ENCODE measurements at places on chromosomes 11 and 22.

DNA sequence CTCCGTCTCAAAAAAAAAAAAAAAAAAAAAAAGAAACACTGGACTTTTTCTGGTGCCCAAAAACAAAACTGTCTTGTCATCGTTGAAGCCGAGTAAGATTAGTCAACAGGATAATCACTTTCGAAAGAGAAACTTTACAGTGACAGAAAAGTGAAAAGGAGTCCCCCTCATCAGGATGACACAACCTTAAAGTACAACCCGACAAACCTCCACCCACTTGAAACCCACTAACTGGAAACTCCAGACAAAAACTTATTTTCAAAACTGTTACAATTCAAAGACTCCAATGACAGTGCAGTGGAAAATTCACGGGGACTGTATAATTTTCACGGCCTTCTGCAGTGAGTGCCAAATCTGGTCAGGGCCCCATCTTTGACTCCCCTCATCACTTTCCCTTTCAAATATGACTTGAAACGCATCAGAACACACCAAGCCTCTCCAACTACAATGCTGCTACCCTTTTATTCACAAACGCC is 1.3 kb downstream of the DENND5A start:
- DNase-seq: no peak

DNA sequence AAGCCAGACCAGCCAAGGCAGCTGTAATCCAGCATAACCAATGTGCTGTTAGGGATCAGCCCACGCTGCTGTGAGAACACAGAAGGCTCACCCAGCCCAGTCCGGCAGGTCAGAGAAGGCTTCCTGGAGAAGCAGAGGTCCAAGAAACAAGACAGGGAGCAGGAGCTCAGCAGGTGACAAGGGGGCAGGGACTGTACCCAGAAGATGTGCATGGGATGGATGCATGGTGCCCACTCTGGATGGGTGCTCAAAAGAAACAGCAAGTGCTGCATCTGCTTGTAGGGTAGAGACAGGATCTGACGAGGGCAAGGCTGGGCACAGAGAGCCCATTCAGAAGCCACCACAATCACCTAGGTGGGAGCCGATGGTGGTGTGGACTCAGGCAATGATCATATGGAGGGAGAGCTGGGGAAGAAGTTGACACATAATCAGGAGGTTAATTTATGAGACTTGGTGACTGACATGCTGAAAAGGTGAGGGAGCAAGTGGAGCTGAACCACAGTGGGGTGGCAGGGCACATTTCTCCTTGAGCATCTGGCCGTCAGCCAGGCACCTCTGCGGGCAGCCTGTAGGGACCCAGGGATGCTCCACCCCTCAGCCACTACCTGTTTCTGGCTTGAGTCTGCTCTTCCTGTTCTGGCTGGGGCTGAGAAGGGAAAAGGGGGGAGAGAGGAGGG is 102.3 kb upstream of the DRD2 start:
- no peak for DNase-seq

DNA sequence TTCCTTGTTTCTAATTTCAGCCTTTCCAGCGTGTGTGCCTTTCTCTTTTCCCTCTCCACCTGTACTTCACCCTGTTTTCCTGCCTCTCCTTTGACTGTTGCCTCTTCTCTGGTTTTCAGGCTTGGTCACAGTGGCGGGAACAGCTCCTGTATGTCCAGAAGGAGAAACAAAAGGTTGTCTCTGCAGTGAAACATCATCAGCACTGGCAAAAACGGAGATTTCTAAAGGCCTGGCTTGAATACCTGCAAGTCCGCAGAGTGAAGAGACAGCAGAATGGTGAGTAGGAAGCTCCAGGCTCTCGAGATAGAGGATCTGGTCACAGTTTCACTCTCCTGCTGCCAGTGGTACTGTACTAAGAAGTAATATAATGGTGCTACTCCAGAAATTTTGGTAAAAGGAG is 76.6 kb downstream of the SFI1 start:
- DNase-seq: no peak

DNA sequence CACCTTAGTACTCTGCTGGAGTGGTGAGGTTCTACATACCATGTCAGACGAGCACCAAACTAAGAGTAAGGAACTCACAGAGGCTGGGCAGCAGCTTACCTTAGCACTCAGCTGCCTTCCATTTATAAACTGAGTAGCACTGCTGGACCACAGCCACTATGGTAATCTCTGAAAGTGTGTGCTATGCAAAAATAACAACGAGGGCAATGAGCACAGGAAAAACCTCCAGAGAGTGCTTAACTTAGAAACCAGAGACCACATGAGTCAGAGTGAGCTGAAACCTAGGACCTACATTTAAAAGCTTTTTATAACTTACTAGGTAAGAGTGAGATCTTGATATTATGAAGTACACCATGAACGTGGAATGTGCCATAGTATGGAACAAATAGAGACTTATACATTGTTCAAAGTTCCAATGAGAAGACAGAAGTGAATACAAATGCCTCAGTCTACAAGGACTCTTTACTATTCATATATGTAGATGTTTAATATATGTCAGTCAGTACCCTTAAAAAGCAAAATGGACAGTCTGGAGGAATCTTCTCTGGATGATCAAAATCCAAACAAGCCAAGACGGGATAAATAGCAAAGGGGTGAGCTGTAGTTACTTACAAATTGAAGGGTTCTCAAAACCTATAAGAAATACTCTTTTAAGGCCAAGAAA is 17.2 kb upstream of the CD59 start:
- no peak for DNase-seq

DNA sequence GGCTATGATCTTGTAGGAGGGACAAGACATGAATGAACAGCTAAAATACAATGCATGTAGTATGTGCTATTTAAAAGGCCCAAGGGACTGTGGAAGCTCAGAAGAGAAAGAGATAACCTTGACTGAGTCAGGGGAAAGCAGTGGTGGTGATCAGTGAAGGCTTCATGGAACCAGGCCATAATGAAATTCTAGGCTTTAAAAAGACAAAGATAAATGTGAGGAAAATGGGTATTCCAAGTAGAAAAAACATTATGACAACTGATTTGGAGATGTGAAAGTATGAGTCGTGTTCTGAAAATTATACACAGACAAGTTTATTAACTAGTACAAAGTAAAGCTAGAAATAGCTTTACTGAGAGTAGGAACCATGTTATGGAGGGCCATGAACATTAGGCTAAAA is 189.8 kb downstream of the SOX6 start:
- DNase-seq: no peak

DNA sequence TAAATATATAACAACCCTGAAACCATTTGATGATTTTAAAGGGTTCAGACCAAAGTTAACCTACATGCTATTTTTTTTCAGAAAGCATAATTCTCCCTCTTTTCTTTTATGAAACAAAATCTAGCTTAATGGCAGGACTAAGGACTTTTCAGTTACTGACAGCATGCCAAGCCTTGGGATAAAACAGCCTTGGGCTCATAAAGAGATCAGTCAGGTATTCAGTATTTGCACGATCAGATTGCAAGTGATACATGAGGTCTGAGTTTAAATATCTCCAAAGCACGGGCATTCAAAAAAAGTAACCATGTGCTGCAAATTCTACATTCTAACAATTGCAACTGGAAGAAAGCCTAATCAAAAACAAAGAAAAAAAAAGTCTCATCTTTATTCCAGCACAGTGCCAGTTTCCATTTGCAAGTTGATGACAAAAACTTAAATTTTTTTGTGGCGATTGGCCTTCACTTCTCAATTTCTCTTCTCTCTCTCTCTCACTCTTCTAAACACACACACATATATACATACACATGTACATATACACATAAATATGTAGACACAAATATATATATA is 60.1 kb downstream of the CTSC start:
- no peak for DNase-seq

GRCh38 chr11:120338107-120338933 is 2.1 kb downstream of the ARHGEF12 start:
- no peak for DNase-seq

DNA sequence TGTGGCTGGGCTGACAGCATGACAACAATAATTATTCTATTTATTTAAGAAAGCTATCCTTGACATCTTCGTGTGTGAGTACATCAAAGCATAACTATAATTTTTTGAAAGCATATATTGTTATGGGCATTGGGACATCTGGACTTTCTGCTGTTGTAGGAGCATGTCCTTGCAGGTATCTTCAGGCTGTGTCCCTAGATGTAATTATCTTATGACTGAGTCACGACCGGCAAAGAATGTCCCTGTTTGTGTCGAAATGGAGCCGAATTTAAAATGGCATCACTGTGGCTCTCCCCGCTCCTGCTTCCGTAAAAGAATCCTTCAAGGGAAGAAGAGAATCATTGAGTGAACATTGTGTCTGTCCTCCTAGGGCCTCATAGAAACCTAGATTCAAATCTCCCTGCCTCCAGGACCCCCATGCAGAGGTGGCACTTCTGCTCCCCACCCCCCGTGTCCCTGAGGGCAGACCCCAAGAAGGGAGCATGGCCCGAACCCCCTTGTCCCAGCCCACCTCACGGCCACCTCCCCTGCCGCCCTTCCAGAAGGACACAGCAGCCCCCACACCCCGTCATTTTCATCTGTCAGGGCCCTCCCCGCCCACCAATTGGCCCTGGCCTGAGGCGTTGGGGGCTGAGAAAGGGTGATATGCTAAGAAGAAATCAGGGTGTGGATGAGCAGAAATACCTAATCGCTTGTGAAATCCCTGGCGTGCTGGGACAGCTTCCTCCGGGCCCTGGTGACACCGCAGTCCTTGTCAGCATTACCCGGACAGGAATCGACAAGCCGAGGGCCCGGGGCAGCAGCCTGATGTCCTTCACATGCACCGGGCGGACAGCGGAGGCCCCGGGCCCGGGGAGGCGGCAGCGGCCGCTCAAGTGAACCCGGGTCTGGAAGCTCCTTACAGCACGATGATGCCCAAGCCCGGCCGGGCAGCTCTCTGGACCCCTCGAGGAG is 48.6 kb upstream of the SLC22A12 start:
- DNase-seq: no peak

DNA sequence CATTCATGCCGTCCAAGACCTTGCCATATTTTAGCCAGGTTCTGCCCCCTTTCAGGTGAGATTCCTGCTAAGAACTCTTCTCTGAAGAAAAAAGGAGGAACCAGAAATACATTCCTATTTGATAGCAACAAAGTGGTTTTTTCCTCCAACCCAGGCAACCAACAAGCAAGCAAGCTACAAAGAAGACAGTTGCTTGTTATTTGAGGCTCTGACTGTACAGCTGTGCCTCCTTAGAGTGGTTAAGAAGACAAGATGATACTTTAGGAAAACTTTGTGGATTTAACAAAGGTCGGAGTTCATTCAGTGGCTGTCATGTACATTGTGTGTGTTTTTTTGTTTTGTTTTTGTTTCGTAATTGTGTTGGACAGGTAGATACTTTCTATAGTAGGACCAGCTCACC is 21.7 kb downstream of the TEAD1 start:
- DNase-seq: no peak

- DNase-seq: no peak
Measured at GRCh38 chr11:32385998-32386397, 49.3 kb downstream of the WT1 start.

GRCh38 chr11:70485326-70486025 is 87.1 kb downstream of the CTTN start:
- DNase-seq: no peak

GRCh38 chr11:8733852-8734251 is 51.3 kb downstream of the RPL27A start:
- DNase-seq: no peak

DNA sequence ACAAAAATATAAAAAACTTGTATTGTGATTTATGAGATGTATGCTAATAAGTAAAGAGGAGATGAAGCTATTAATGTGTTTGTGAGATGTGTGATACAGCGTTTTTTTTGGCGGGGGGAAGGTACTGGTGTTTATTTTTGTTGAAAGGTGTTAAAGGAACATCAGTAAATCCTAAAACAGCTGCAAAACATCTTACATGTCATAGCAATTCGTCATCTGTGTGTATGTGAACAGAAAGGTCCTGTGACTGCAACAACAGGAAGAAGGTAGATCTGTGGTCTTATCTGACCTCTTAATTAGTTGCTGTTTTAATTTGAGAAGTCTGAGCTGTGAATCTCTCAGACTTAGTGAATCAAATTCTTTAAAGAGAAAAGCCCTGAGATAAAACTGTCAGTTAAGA is 1041.1 kb downstream of the JRKL start:
- no peak for DNase-seq

- no peak for DNase-seq
Measured at GRCh38 chr11:129319201-129319600, 56.4 kb upstream of the BARX2 start.

- no peak for DNase-seq
Measured at GRCh38 chr11:12642040-12642439, 32.2 kb upstream of the TEAD1 start.

DNA sequence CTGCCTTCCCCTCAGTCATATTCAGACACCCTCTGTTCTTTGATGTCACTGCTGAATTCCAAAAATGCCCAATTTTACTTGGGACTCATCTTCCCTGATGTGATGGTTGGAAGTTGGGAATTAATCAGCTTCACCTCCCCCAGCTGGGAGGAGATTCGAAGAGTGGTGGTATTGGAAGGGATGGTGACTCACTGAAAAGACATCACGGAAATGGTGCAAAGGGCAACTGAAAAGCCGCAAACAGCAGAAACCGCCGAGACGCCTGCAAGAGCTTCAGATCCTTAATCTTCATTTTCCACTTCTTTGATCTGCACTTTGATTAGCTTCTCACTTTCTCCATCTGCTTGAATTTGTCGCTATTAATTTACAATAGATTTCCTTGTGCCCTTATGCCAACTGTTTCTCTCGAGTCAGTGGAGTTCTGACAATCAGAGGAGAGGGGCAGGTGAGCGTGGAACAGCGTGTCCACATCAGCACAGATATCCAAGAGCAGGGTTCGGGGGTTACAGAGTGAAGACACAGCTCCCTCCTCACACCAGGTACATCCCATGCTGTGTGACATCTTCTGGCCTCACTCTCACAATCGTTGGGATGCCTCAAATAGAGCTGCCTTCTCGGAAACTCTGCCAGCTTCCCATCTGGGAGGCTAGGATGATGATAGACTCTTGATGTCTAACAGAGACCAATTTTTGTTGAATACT is 325.4 kb downstream of the BRD1 start:
- DNase-seq: no peak
